Activated T-cell treated with anti-CD3 and anti-CD28 coated beads, Interleukin-2, amount 50 U/mL, for 4 hours (primary cell): ENCODE measurements at places on chromosomes 7 and 10. TPM values are rescaled to one million over a fixed set of nuclear protein-coding genes. Genes with fewer than 3 reads are reported as not detected.

GDF2 gene
- total RNA-seq = not detected

ZNF425 gene
- 0.43 TPM for total RNA-seq

ARHGEF35 gene
- total RNA-seq = 2.6 TPM

NACAD gene
- 0.66 TPM for total RNA-seq

GPR26 gene
- not detected for total RNA-seq

HGF gene
- total RNA-seq = 0.16 TPM

ZNF789 gene
- total RNA-seq = 7.1 TPM

PPP1R3C gene
- 0.08 TPM for total RNA-seq

MEIG1 gene
- total RNA-seq = not detected

SOSTDC1 gene
- not detected for total RNA-seq

PHKG1 gene
- 1.4 TPM for total RNA-seq

STARD3NL gene
- total RNA-seq = 30.2 TPM

VPS37D gene
- 0.25 TPM for total RNA-seq

DRGX gene
- total RNA-seq = not detected

TEX36 gene
- not detected for total RNA-seq

- no peak for DNase-seq
These were observed 11.7 kb downstream of the TLL2 start for GRCh38 chr10:96501985-96502384.

- no peak for DNase-seq
These were observed 138.4 kb downstream of the PAXIP1 start for GRCh38 chr7:154864523-154864891.

GRCh38 chr10:119231654-119232053 lies 24.3 kb downstream of the GRK5 start:
- no peak for DNase-seq

- DNase-seq = no peak
These were observed 114.0 kb downstream of the BMPER start for GRCh38 chr7:34019301-34019790.

DNA sequence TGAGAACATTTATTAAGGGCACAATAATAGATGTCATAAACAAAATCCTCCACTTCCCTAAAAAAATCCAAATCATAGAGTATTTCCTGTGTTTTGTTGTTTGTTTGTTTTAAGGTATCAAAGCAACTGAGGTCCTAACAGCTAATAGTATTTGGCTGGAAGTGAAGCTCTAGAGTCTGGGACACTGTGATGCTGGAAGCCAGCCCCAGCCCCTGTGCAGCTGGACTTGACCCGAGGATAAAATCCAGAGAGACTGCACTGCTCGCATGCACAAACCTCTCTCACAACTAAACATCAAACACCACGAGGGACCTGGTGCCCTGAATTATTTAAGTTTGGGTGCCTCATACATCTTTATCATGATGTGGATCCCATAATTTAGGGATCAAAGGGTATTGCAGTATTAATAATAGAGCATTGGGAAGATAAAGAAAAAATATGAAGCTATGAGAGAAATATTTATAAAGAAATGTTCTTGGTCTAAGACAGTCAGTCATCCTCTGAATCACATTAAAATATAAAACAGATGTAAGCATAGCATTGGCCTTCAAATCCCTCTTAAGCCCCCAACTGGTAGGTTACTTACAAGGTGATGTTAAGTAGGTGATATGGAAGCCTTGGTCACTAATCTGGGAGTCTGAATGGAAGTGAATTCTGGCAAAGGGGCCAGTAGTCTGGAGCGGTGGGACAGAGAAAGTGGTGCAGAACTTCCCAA lies 44.4 kb downstream of the CUBN start:
- no peak for DNase-seq

- DNase-seq = no peak
These were observed 42.7 kb upstream of the LAMB1 start for GRCh38 chr7:108045669-108046068.

- DNase-seq = no peak
These were observed 24.7 kb downstream of the VWC2 start for GRCh38 chr7:49797987-49798660.

GRCh38 chr10:70504521-70505358 lies 26.2 kb downstream of the PALD1 start:
- no peak for DNase-seq

DNA sequence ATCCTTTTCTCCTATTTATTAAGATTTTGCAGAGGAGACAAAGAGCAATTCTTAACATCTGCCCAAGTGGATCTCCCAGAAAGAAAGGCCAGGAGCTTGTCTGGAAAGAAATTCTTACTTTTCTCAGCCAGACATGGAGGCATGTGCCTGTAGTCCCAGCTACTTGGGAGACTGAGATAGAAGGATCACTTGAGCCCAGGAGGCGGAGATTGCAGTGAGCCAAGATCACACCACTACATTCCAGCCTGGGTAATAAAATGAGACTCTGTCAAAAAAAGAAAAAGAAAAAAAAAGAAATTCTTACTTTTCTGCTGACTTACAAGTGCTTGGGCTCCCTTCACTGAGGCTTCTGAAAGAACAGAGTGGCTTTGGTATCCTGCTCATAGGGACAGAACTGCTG lies 2.4 kb upstream of the CYP3A43 start:
- no peak for DNase-seq

GRCh38 chr7:158453663-158454062 lies 134.0 kb downstream of the PTPRN2 start:
- DNase-seq = no peak

GRCh38 chr7:30249986-30250774 lies 34.2 kb upstream of the ZNRF2 start:
- DNase-seq = no peak

DNA sequence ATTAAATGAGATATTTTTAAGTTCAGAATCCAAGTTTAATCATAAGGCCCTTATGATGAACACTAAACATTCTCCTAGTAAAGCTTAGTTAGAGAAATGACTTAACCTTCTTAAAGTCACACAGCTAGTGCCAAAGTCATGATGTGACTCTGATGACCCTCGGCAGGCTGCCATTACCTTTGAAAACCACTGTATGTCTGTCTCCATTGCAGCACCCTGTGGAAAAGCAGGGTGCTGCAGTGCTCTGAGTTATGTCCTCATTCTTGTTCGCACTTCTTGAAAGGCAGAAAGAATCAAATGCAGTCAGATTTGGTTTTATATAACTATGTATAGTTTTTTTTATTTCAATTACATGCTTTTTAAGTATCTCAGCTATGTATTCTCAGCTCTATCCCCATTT lies 105.0 kb downstream of the PHTF2 start:
- no peak for DNase-seq

GRCh38 chr7:129959471-129960203 lies 6.9 kb upstream of the UBE2H start:
- DNase-seq = no peak
